ENCODE measurements at places on chromosomes 12 and 14.

GRCh38 chr14:59474172-59474571, 9.0 kb upstream of the GPR135 start:
- no peak for DNase-seq

GRCh38 chr12:111076611-111077451, 156.5 kb upstream of the MYL2 start:
- DNase-seq = no peak

- DNase-seq = no peak
These were observed 995 bp downstream of the TNFRSF1A start for GRCh38 chr12:6340745-6341416.

DNA sequence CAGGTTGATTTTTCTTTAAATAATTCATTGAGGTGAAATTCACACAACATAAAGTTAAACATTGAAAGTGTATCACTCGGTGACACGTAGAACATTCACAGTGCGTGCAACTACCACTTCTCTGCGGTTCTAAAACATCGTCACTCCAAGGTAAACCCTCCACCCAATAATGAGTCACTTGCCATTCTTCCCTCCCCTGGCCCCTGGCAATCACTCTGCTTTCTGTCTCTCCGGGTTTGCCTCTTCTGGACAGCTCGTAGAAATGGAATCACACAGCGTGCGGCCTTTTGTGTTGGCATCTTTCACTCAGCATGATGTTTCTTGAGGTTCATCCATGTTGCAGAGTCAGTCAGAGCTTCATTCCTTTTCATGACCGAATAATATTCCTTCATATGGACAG, 18.9 kb downstream of the FZD10 start:
- DNase-seq = no peak

- no peak for DNase-seq
These were observed 32.8 kb downstream of the RBM19 start for GRCh38 chr12:113933201-113933786.

GRCh38 chr12:50926415-50926814, 25.9 kb upstream of the HIGD1C start:
- no peak for DNase-seq

GRCh38 chr14:32394038-32394437, 64.9 kb downstream of the AKAP6 start:
- DNase-seq = no peak

- DNase-seq = no peak
These were observed 23.2 kb upstream of the SERPINA12 start for GRCh38 chr14:94532447-94532846.

GRCh38 chr14:66824251-66824650, 316.3 kb downstream of the GPHN start:
- DNase-seq = no peak

- no peak for DNase-seq
These were observed 101.2 kb downstream of the CNTN1 start for GRCh38 chr12:40793471-40793870.

GRCh38 chr12:123995023-123995748, 22.2 kb downstream of the ZNF664 start:
- no peak for DNase-seq

DNA sequence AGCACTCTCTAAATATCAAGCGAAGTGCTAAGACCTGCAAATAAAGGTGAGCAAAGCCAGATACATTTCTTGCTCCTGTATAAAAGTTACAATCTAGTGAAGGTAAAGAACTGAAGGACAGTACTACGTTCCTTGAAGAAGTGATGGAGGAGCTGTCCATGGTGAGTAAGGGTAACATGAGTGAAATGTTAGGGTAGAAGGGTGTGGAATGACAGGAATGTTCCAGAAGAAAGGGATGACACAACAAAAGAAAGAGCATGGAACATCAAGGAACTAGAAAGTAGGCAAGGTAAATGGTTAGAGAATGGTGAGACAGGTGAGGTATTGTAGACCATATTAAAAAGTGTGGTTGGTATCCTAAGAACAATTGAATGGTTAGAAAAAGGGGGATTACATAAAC, 272.4 kb downstream of the ACSS3 start:
- no peak for DNase-seq

DNA sequence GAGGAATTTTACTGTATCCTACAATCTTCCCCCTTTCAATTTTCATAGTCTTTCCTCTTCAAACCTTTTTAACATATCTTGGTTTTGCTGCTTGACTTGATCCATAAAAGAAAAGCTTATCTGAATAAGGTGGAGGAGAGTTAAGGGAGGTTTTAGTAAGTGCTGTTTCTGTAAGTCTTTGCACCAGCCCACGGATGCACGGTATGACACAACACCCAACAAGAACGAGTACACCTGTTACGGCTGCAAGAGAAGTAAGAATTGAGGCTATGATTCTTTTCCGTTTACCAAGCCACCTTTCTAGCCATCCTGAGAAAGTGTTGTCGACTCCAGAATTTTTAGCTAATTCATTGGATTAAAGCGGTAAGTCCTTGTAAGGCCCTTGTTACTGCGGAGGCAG, 26.1 kb upstream of the CPNE8 start:
- DNase-seq = no peak

GRCh38 chr14:55624913-55625312, 44.9 kb downstream of the KTN1 start:
- no peak for DNase-seq

GRCh38 chr14:80618751-80619329, 322.7 kb downstream of the CEP128 start:
- no peak for DNase-seq

GRCh38 chr12:54182981-54183380, 5.8 kb downstream of the SMUG1 start:
- DNase-seq = no peak

DNA sequence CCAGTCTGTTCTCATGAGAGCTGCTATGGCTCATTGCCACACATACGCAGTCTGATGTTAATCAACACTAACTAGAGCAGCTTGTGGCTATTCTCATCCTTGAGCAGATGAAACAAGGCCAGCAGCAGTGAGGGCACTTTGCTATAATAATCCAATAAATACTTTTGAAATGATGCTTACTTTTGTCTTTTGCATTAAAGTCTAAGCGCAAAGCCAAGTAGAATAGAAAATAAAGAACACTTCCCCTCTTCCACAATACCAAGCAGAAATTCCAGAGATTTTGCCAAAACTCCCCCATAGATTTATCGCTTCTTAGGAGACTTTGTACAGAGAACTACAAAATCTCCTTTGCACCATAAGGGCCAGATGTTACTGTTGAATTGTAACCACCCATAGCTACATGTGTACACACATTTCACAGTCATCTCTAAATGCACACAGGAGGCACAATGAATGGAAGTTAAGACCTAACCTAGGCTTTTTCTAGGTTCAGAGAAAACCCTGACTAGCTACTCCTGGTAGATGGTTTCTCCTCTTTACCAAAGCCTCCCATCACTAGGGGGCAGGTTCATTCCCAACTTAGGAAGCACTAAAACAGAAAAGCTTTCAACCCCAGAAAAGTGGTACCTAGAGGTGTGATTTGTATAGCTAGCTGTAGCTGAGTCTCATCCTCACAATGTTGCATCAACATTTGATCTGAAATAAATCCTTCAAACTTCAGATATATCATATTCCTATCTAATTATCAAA, 119.3 kb downstream of the HMGA2 start:
- DNase-seq = no peak
